ENCODE measurements at places on chromosomes 5 and 9.
A peak's percentile ranks its signal among the peaks of the same experiment; 100 is the strongest.

- peak overlapping the region; percentile 29 for H3K27ac ChIP-seq
- no peak overlapping the region for H3K4me3 ChIP-seq
- H3K27me3 ChIP-seq: no peaks in the 10 kb centered on the region
- H3K4me1 ChIP-seq: peaks cover 4% of the 10 kb centered on the region
Observed at GRCh38 chr5:57171816-57172465, 1.9 kb upstream of the GPBP1 start.

DNA sequence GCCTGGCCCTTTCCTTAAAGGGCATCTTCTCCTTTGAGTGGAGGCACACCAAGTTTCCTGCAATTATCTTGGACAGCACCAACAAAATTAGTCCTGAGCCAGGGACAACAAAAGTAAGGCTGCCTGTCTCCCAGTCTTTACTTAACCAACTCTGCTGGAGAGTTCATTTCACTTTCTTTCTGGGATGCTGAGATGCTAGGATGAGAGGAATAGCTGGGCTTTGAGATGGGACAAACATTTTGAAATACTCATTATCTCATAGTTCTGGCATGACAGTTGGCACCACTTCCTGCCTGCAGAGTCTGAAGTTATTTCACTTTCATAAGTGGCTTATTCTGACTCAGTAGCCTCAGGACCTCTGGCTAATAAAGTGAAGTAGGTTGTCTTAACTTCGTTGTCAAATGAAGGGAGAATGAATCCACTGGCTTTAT is 157.0 kb downstream of the C9orf152 start:
- H3K4me3 ChIP-seq: peak overlapping the region; percentile 98
- peaks cover 15% of the 10 kb centered on the region for H3K4me1 ChIP-seq
- no peaks in the 10 kb centered on the region for H3K27me3 ChIP-seq
- H3K27ac ChIP-seq: peak overlapping the region; percentile 79

DNA sequence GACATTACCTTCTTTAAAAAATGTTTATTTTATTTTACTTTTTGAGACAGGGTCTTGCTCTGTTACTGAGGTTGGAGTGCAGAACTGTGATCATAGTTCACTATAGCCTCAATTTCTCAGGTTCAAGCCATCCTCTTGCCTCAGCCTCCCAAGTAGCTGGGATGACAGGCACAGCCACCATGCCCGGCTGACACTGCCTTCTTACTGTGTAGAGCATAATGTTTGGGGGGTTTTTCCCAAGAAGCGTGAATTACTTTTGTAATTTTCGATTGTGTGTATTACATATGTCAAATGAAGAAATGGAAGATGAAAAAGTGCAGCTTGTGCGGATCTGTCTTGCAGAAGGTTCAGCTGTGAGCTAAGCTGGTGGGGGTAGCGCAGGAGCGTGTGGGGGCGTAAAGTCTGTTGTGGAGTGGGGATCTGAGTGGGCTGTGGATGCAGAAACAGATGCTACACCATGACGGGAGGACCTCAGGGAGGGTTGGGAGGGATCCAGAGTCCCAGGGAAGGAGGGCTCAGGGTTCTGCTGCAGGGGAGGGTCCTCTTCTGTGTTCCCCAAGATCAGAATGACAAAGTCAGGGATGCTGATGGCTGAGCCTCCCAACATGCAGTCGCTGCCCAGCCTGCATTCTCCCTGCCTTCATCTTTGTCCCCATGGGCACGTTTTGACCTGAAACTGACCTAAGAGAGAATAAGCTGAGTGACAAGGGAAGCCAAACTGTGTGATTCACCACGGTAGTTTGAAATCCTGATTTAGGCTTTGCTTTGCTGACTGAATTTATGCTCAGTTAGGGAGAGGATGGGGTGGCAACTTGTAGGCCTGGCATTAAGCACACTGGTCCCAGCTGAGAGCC is 6.8 kb upstream of the ANKRD33B start:
- H3K36me3 ChIP-seq: no peaks in the 10 kb centered on the region
- H3K4me1 ChIP-seq: peaks cover 35% of the 10 kb centered on the region
- DNase-seq: no peak
- H3K4me3 ChIP-seq: no peak overlapping the region
- H3K27ac ChIP-seq: peak overlapping the region; percentile 68

GRCh38 chr5:177359451-177359851 is 1.7 kb downstream of the RGS14 start:
- H3K27me3 ChIP-seq: no peaks in the 10 kb centered on the region
- H3K27ac ChIP-seq: no peak overlapping the region
- no peaks in the 10 kb centered on the region for H3K36me3 ChIP-seq
- H3K4me1 ChIP-seq: peaks cover 17% of the 10 kb centered on the region
- H3K4me3 ChIP-seq: no peak overlapping the region
- no peak for DNase-seq

Measured in mesenchymal stem cell (in vitro differentiated cells and primary cell).